ENCODE measurements at places on chromosomes 3 and 15. TPM values are rescaled to one million over a fixed set of nuclear protein-coding genes. Genes with fewer than 3 reads are reported as not detected.

DNA sequence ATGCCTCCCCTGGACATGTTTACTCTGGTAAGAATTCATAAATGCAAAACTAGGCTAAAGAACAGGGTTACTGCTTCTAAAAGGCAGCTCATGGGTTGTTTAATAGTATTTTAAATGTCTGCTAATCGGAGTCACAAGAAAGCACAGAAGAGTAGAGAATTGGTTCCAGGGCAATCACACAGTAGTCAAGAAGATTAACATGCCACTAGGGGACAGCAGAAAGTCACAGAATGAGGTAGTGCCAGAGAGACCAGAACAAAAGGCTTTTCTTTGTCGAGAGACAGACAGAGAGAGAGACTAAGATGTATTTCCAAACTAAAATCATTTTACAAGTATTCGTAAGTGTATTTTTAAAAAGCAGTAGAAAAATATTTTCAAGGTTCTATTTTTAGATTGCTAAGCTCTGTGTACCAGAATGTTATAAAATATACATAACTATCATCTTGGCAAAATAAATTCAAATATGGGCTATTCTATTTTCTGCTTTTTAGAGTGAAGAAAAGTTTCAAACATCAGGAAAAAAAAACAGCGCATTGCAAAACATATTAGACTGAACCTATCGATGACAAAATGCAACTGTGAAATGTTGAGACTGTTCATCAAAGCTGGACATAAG lies 78.3 kb upstream of the CDIN1 start:
- DNase-seq, result peak; percentile 55

DNA sequence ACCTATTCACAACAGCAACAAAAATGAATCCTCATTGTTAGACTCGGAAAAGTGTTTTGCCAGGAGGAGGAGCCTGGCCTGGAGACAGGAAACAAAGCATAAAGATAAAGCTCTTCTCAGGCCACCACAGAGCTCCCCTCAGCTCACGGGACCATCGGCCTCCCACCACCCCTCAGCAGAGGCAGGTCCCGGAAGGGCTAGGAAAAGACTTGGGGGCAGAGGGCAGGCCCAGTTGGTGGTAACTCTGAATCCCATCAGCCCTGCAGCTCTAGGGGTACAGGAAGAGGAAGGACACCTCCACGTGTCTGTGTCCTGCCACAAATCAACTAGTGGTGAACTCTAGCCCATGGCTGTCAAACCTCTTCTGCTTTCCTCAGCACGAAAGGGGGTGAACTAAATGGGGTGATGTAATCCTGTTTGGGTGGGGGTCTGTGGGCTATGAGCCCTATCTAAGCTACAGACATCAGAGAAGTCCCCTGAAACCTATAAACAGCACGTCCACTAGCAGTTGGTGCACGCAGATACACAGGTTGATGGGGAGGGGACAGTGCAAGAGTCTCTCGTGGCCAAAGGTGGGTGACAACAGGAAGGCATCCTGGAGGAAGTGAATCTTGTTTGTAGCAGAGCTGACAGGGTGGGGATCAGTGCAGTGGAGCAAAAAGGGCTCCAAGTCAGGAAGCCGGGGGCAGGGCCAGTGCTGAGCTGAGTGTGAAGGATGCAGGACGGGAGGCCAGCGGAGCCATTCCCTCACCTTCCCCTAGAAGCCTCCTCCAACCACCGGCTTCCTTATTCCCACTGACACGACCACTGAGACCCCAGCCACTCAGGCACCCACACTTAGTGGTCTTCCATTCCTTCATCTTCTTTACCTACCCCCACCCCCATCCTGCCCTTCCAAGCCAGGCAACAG lies 111.1 kb upstream of the HACD2 start:
- no peak for DNase-seq

GRCh38 chr3:188345223-188345622 lies 191.3 kb downstream of the LPP start:
- DNase-seq, result no peak

DNA sequence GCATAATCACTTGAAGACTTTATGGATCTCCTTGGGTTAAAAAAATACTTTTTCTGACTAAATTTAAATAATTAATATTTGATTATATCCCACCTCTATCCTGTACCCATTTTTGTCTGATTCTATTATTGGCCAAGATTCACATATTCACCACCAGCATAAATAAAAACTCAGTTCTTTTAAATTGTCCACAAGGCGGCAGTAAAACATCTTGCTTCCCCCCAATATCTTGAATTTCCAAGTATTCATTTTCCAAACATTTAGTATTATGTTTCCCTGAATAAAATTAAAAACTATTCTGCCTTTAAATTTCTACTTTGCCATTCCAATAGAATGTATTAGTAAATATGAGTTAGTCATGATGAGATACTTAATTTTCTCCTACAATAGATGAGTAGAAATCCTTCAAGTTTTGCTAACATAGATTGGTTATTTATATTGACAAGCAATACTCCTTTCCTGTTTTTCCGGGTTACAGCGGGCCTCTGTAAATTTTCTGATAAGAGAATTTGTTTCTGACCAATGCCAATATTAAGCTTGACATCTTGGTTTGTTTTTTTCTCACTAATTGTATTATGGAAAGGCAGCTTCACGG lies 218.7 kb upstream of the MDFIC2 start:
- DNase-seq, result no peak

- no peak for DNase-seq
Observed at GRCh38 chr3:144272680-144273079, 301.1 kb downstream of the DIPK2A start.

GRCh38 chr3:149235599-149236424 lies 14.2 kb upstream of the CP start:
- DNase-seq, result no peak

- no peak for DNase-seq
Observed at GRCh38 chr3:102060814-102061213, 211.5 kb downstream of the NFKBIZ start.

GRCh38 chr15:80618685-80619400 lies 76.3 kb upstream of the ABHD17C start:
- DNase-seq, result no peak

DNA sequence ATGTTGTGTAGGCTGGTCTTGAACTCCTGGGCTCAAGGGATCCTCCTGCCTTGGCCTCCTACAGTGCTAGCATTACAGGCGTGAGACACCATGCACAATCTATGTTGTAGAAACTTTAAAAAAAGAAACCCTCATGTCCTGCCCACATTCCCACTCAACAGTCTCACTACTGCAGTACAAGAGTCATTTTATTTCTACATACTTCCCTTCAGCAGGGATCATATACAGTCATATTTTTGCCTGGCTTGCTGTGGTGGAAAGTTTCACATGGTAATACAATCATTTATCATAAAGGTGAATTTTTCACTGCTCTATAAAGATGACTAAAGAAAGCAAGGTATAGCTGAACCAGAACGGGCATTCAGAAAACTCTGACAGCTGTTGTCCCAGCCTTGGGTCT lies 53.8 kb upstream of the PIK3CB start:
- DNase-seq, result no peak

DNA sequence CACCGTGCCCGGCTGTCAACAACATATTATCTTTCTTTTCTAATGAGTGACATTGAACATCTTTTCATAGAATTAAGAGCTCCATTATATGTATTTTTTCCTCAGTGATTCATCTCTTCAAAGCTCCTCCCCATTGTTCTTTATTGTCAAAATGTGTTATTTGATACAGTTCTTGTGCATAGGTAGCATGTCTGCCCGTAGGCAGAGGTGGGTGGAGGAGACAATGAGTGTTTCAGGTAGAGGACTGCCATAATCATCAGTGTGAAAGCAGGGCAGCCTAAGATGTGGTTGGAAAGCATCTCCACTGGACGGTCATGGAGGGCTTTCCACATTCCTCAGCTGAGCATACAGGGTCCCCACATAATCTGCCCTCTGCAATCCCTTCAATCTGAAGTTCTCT lies 452.0 kb upstream of the MCTP2 start:
- DNase-seq, result no peak

DNA sequence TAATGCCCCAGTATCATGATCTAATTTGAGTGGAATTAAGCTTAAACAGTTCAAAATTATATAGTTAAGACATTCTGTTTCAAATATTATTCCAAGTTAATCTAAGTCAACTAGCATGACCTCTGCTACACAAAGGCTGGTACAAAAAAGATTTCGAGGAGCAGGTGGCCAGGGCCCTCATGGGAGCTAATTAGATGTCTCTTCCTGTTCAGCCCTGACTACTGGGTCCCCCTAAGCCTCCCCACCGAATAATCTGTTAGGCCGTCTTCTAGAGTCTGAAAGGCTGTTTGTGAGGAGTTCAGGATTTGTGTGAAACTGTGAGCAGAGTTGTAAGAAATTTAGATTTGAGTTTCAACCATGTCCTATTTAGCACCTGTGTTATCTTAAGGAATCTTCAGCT lies 75.4 kb downstream of the PPM1L start:
- no peak for DNase-seq

- DNase-seq, result no peak
Observed at GRCh38 chr3:121491683-121492320, 54.0 kb downstream of the POLQ start.

DNA sequence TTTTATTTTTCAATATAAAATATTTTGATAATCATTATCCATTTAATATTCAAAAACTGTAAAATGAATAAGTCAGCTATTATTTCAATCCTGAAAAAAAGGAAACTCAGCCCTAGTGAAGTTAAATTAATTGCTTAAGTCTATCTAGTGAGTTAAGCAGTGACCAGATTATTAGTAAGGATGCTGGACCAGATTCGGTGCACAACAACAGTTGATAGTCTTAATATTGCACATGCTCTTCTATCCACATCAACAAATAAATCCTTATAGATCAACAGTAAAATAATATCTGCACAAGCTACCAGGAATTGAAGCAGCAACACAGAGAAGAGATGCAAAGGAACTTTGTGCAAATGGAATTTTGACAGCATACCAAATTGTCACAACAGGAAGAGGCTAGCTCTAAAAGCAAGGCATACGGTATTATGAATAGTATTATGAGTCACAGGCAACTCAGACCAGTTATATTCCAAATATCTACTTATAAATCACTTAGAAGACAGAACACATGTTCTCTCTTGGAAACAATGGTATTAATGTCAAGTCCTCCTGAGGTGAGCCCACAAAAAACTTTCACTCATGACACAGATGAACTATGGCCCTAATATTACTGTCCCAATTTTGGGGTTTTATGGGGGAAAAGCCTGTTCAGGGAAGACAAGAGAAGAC lies 24.9 kb downstream of the VPS13C start:
- DNase-seq, result no peak

DNA sequence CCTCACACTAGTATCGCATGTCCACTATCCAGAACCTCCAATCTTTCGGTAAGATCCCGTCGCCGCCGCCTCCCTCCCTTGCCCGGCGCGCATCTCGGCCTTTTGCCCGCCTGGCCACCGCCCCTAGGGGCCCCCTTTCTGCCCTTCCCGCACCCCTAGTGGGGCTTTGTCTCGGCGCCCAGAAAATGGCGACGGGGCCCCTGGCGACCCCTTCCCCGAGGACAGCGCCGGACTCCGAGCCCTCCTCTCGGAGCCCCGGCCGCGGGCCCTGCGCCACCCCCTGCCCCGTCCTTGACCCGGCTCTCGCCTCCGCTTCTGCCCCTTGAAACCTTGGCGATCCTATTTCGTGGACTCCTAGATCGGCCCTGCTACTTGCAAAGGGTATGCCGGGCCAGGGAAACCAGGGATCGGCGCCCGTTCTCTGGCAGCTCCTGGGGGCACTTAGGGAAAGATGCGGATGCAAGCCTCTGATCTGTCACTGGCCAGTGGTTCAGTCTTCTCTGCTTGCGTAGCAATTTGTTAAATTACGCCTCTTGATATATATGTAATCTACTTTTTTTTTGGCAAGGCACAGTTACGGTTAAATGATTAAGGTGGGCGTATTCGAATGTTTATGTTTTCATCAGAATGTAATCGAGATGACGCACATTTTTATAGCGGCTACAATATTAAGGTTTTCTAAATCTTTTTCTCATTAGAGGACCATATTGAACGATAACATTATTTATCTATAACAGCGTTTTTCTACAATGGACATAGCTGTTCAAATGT lies 603 bp downstream of the EIF1B start:
- peak; percentile 40 for DNase-seq

SEMA5B gene
- total RNA-seq, result 0.84 TPM
